ENCODE measurements at places on chromosomes 4 and X.

- no peak for DNase-seq
Observed at GRCh38 chr4:172989984-172990820, 178.4 kb upstream of the GALNT7 start.

GRCh38 chr4:83118869-83119268 is 4.3 kb upstream of the PLAC8 start:
- DNase-seq, result no peak

- no peak for DNase-seq
Observed at GRCh38 chrX:56233682-56234081, 1.5 kb downstream of the KLF8 start.

- DNase-seq, result no peak
Observed at GRCh38 chr4:10299601-10300000, 157.6 kb downstream of the ZNF518B start.

GRCh38 chr4:181796502-181796901 is 446.7 kb upstream of the TENM3 start:
- no peak for DNase-seq

- DNase-seq, result no peak
Observed at GRCh38 chrX:45697591-45697990, 496.9 kb upstream of the DIPK2B start.

DNA sequence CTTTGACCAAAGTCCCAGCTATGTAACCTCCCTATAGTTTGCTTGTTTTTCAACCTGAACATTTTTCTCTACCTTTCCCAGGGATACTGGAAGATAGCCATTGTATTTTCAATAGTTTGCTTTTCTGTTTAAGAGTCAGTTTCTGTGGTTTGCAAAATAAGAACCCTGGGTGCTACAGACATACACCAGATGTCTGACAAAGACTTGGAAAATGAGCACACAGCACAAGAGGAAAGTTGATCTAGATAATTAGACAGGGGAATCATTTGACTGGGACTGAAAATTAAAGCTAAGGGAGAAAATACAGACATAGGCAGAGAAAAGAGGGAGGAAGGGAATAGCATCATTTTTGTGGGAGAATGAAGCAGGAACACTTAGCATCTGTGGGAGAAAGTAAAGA is 218.3 kb upstream of the CNKSR2 start:
- DNase-seq, result no peak

GRCh38 chr4:151439320-151439719 is 30.3 kb downstream of the FHIP1A start:
- no peak for DNase-seq

- DNase-seq, result no peak
Observed at GRCh38 chrX:109857584-109858228, 124.6 kb upstream of the ACSL4 start.

Data from activated naive CD8-positive, alpha-beta T cell treated with anti-CD3 and anti-CD28 coated beads, Interleukin-2, amount 50 U/mL, for 16 hours (primary cell).